Diencephalon (tissue), 1 donor: ENCODE measurements at places on chromosomes 4 and X. TPM values are rescaled to one million over a fixed set of nuclear protein-coding genes. Genes with fewer than 3 reads are reported as not detected.

Gene TEC
- 1.2 TPM for total RNA-seq

Gene TNIP3
- total RNA-seq, result 0.69 TPM

Gene ASB12
- total RNA-seq, result 0.46 TPM

Gene HS3ST1
- total RNA-seq, result 7.4 TPM

Gene CLNK
- total RNA-seq, result not detected
